ENCODE measurements at places on chromosomes 12 and 14.

- DNase-seq = no peak
Observed at GRCh38 chr14:99530407-99531155, 49.4 kb downstream of the CCNK start.

DNA sequence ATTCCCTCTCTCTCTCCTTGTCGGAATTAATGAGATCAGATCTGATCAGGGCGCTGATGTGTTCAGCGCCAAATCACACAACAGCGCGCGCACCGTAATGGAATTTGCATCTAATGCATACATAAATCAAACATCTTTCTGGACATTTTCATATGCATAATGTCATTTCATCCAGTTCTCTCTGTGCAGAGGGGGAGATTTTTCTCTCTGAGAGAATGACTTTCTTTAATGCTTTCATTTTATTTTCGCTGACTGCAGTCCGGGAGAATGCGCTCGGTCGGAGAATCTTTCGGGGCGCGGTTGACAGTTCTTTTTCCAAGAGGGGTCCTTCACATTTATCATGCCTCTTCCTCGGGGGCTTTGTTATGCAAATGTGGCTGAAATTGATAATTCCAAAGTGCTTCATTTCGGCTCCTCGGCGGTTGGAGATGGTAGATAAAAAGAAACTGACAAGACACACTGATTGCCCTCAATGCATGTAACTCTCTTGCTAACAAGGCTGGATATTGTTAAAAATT is 615.9 kb downstream of the VRK1 start:
- DNase-seq = peak; percentile 22

- no peak for DNase-seq
Observed at GRCh38 chr14:96268431-96269358, 12.7 kb downstream of the BDKRB1 start.

- DNase-seq = no peak
Observed at GRCh38 chr12:39807043-39807442, 187.4 kb upstream of the ABCD2 start.

DNA sequence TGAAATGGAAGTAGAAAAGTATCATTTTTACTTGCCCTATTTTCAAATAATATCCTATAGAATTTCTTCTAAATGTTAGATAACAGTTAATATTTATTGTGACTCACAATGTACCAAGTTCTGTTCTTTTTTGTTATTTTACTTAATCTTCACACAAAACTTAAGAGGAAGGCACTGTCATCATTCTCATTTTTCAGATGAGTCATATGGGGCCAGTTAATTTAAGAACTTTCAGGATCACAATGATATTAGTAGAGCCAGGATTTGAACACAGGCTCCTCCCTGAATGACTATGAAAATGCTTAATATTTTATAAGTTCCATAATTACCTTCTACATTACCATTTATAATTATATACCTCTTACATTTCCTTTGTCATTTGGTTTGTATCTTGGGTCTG is 10.4 kb upstream of the TMEM260 start:
- no peak for DNase-seq

DNA sequence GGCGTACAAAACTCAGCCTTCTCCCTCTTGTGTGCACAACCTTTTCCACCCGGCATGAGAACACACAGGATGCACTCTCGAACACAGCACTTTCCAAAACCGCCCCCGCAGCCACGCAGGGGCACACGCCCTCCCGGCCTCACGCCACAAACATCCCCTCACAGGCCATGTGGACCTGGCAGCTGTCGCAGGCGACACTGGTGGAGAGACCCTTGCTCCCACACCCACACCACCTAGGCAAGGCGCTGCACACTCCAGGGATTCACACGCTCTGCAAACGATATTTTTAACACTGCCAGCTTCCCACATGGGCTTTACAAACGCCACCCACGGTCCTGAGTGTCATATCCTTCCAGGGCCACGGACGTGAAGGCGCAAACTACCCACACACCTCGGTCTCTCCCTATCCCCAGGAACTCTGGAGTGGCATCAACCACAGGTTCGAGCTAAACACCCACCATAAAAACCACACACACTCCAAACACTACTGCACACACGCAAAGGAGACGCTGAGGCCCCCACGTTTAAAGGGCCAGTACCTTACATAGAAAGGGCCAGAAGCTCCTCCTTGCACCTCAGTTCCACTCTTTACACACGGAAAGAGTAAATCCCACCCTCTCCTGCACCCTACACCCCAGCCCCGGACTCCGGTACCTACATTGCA is 12.4 kb upstream of the ITGB7 start:
- DNase-seq = no peak

DNA sequence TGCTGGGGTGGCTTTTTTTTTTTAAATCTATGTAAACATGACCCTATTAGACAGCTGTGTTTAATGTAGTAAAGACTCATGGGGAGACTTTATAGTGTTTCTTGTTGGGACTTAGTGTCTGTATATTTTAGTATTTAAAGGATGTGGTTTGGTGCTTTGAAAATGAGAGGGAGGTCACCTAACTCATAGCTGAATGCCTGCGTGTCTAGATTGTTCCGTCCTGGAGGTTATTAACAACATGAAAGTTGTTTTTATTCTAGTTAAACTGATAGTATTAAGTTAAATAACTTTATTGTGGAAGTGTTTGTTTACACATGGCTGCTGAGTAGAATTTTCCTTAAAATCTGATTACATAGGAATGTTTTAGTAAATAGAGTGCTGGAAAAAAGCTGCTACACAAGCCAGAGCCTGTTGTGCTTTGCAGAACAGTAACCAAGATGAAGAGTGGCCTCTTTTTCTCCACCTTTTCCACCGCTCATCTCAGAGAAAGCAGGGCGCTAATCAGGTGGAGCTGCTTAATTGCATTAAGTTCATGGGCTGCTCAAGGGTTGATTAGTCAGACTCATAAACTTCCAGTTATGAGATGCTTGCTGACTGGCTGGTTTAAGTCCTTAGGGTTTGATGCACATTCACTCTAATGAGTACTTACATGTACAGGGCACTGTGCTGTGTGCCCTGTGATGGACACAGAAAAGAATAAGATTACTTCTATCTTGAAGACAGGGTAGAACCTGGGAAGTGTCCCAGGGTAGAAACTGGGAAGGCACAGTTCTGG is 62.7 kb downstream of the FBXO34 start:
- DNase-seq = no peak

GRCh38 chr12:40551466-40551865 is 140.8 kb upstream of the CNTN1 start:
- no peak for DNase-seq

DNA sequence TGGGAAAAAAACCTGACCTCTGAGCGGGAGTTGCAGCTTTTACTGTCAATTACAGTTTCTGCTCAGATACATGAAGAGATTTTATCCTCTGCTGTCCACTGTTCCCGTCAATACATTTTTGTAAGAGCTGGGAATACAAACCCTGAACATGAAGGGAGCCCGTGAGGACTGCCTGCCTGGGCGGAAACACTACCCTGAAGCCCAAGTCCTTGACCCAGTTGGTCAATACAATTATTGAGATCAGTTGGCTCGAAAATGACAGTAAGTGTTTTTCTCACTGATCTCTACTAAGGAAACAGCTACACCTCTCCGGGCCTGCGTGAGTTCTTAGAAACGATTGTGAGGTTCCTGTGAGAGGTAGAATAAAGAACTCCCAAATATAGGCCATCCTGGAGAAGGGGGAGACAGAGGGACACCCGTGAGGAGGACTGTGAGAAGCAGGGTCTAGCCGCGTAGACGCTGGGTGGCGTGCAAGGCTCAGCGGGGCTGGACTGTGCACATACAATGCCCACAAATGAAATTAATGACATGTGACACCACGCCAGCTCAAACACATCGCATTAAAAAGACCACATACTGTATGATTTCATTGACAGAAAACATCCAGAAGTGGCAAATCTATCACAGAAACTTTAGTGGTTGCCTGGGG is 509.5 kb downstream of the TMEM132D start:
- no peak for DNase-seq

DNA sequence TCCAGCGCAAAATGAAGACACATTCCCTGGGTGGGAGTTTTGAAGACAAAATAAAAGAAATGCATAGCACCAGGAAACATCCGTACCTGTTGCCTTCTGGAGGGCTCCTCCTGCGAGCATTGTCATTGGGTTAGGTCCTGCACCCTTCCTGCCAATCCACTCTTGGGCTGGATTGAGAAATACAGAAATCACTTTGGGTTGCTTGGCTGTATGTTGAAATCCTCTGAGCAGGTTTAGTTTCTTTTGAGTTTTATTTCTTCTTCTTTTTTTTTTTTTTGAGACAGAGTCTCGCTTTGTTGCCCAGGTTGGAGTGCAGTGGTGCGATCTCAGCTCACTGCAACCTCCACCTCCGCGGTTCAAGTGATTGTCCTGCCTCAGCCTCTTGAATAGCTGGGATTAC is 67.6 kb downstream of the ARF6 start:
- DNase-seq = no peak

DNA sequence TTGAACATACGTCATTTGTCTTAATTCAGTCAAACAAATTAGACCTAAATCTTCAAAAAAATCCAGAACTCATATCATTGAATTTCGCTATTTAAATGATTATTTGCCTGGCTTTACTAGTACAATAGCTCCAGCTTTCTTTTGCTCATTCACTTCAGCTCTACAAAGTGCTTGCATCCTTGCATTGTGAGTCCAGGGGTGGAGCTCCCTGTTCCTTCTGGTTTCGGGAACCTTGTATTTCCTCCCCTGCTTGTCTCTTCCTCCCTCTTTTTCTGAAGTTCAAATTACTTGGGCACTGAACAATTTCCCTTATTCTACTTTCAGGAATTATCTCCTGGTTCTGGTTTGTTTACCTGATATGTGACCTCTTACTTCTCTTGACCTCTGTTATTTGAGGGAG is 58.1 kb upstream of the KITLG start:
- DNase-seq = no peak

GRCh38 chr14:82431031-82431430 is 897.4 kb upstream of the SEL1L start:
- DNase-seq = no peak

- DNase-seq = no peak
Observed at GRCh38 chr14:49886523-49886922, 6.4 kb upstream of the ARF6 start.

DNA sequence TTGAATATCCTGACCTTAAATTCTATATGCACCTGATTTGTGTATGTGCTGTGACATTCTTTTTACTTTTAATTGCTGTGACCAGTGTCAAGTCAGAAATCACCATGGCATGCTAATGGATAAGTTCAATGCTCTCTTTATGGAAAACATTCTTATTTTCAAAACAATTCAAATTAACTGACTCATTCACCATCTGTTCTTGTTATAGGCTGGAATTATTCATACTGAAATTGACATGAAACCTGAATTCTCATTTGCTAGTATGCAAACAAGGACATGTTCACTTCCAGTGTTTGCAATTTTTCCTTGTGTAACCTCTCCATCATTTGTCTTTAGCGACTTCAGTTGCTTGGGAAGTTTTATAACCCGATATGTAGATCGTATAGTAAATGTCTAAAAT is at the start of gene TAS2R30:
TSS of gene TAS2R30 (minus strand) at position 340 of the 400 bp plus-strand sequence. CDS start 400 bp downstream, outside the sequence.
- no peak for DNase-seq

DNA sequence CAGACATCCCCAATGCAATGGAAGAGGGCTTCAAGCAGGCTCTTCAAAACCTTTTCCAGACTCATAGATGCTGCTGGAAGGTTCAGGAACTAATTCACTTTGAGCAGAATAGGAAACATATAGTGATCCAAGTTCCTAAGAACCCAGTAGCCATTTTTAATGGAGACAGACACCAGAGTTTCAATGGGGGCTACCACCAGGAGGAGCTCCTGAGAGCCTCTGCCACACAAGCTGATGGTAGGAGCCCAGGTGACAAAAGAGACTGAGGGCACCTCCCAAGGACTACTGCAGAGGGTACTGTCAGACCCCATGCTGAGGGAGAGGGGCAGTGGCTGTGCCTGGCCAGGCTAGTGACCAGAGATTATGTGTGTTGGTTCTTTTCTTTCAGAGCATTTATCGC is 45.9 kb downstream of the IFNG start:
- DNase-seq = no peak

GRCh38 chr14:89251061-89251460 is 166.0 kb downstream of the FOXN3 start:
- no peak for DNase-seq

DNA sequence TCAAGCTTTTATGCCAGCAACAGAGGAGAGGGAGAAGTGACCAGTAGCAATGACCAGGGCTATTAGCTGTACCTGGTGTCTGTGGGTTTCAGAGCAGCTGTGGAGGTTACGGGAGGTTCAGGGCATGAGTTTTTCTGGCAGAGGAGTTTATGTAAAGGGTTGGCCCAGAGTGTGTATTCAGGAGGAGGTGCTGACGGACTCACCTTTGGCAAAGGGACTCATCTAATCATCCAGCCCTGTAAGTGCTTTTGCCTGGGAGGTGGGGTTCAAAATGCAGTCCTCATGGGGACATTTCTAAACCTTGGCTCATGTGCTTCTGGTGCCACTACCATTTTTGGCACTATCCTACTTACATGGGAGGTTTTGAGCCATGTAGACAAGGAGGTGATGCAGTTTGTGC is 95.3 kb downstream of the DAD1 start:
- no peak for DNase-seq

DNA sequence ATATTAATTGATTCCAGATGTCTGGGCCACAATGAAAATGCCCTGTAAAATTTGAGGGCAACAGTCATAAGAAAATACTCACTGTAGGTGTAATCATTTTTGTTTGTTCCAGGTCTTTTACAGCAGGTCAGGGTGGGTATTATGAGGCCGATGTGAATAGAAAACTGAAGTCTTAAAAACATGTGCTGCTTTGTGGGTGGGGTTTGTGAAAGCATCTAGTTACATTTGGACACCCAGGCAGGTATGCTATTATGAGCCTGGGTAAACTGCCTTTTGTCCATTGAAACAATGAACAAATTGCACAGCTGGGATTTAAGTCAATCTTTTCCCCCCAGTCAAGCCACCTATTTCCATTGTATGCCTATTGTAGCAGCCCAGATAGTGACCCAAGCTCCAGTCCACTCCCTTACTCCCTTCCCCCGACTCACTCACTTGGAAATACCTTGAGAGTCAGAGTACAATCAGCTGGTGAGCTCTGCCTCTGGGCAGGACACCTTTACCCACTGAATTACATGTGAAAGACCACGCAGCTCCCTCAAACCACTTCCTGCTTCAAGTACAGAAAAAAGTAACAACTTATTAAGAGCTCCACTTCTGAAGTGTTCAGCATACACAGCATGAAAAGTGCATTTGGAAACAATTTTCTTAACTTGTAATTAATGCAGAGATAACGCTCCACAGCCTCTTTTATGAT is 1.8 kb downstream of the IGF1 start:
- DNase-seq = peak; percentile 28

- DNase-seq = no peak
Observed at GRCh38 chr12:52310622-52311284, 10.4 kb downstream of the KRT83 start.

DNA sequence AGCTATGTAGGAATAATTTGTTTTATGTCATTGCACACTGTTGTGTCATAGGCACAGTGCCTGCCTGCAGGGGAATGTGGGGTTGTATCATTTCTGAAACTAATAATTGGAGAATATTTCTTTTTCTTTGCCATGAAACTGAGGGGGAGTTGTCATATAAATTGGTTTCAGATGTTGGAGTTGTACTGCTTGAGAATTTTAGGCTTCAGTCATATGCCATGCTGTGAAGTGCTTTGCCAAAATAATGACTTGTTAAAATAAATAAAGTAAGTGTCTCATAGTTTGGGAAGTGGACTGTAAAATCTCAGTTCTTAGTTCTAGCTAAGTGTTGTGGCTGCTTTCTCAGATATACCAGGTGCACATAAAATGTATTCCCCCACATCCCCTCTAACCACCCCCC is 116.8 kb downstream of the DAAM1 start:
- DNase-seq = no peak

Measured in pons (tissue), 1 donor.